ENCODE measurements at places on chromosomes 3 and 15. TPM values are rescaled to one million over a fixed set of nuclear protein-coding genes. Genes with fewer than 3 reads are reported as not detected.

DNA sequence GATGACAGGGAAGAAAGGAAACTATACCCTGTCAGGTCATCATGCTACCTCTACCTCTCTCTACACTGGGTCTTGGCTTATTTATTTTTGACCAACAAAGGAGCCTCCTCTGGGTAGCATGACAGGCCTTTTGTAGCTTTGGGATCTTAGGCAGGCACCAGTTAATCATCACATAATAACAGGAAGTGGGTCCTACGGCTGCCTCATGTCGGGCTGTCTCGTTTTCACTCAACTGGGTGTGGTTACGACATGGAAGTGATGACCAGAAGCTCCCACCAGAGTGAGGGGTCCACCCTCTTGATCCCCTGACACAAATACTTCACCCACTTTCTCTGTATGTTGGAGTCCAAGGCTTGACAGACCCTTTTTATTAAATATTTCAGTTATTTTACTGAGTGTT is 105.3 kb downstream of the CD47 start:
- H3K27me3 ChIP-seq = no peaks in the 10 kb centered on the region
- DNase-seq = peak; percentile 59
- H3K4me1 ChIP-seq = peaks cover 10% of the 10 kb centered on the region

- no peak overlapping the region for H3K4me3 ChIP-seq
- peaks cover 33% of the 10 kb centered on the region for H3K4me1 ChIP-seq
- H3K27me3 ChIP-seq = peaks cover 22% of the 10 kb centered on the region
- no peak for DNase-seq
- H3K36me3 ChIP-seq = no peaks in the 10 kb centered on the region
Observed at GRCh38 chr15:70426096-70426821, 328.5 kb upstream of the TLE3 start.

- H3K27me3 ChIP-seq = no peaks in the 10 kb centered on the region
- peaks cover 1% of the 10 kb centered on the region for H3K36me3 ChIP-seq
- DNase-seq = no peak
- peak overlapping the region; percentile 40 for H3K4me3 ChIP-seq
- H3K27ac ChIP-seq = peak overlapping the region; percentile 39
- H3K4me1 ChIP-seq = peaks cover 65% of the 10 kb centered on the region
Observed at GRCh38 chr3:5162102-5162501, 25.4 kb upstream of the EDEM1 start.

- H3K27ac ChIP-seq = no peak overlapping the region
- H3K27me3 ChIP-seq = peaks cover 5% of the 10 kb centered on the region
- no peak overlapping the region for H3K4me3 ChIP-seq
- peaks cover under 1% of the 10 kb centered on the region for H3K4me1 ChIP-seq
- H3K36me3 ChIP-seq = no peaks in the 10 kb centered on the region
Observed at GRCh38 chr15:84812842-84813241, 4.3 kb upstream of the ALPK3 start.

DNA sequence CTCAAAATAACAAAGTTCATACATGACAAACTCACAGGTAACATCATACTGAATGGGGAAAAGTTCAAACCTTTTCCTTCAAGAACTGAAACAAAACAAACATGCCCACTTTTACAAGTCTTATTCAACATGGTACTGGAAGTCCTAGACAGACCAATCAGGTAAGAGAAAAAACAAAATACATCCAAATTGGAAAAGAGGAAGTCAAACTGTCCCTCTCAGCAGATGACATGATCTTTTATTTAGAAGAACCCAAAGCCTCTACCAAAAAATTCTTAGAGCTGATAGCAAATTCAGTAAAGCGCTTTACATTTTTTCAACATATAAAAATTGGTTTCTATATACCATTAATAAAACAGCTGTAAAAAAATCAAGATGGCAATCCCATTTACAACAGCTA is 219.4 kb downstream of the STAG1 start:
- no peaks in the 10 kb centered on the region for H3K4me1 ChIP-seq
- no peak for DNase-seq
- peaks cover 19% of the 10 kb centered on the region for H3K36me3 ChIP-seq

DNA sequence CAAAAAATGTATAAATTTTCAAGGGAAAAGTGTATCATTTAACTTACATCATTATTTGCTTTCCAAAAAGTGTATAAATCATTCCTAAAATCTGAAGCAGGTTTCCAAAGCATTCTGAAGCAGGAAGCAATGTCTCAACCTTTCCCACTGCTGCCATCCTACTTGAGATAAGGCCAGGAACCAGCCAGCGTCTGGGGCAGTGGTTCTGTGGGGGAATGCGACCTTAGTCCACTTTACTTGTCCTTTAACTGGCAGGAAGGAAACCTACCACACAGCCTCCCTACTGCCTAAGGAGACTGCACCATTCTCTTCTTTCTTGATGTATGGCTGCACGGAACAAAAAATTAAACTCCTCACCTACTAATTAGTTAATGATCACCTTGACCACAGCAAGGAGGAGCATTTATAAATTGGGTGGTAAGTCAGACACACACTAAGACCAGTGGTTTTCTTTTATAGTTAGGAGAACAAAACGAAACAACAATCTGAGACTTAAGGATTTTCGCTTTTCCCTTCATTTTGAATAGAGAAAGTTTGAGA is 3.7 kb downstream of the SORD start:
- no peak overlapping the region for H3K27ac ChIP-seq
- H3K4me1 ChIP-seq = peaks cover 30% of the 10 kb centered on the region
- H3K27me3 ChIP-seq = no peaks in the 10 kb centered on the region
- no peak for DNase-seq
- peaks cover 6% of the 10 kb centered on the region for H3K36me3 ChIP-seq

Gene TMCO5A
- not detected for total RNA-seq

Gene CELSR3
- total RNA-seq = 17.4 TPM

Gene CLCN2
- total RNA-seq = 3.1 TPM
